Dorsolateral prefrontal cortex (tissue), 122 donors: ENCODE measurements at places on chromosomes 13 and 19.

- DNase-seq = peak; percentile 78
These were observed at the start of gene TPM4 for GRCh38 chr19:16076154-16076957. TPM4 (plus strand) TSS chr19:16076495; CDS start chr19:16076566, 71 bp downstream.

DNA sequence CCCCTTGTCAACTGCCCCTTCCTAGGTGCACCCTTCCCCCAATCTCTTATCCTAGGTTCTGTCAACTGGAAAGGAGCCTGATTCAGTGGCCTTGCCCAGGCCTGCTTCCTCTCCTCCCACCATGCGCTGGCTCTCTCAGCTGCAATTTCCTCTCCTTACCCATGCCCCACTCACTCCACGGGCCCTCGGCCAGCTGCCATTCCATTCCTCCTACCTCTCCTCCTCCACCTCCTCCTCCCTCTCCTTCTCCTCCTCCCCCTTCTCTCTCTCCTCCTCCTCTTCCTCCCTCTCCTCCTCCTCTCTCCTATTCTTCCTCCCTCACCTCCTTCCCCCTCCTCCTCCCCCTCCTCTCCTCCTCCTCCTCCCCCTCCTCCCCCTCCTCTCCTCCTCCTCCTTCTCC, 9.6 kb upstream of the TIMM44 start:
- DNase-seq = no peak

DNA sequence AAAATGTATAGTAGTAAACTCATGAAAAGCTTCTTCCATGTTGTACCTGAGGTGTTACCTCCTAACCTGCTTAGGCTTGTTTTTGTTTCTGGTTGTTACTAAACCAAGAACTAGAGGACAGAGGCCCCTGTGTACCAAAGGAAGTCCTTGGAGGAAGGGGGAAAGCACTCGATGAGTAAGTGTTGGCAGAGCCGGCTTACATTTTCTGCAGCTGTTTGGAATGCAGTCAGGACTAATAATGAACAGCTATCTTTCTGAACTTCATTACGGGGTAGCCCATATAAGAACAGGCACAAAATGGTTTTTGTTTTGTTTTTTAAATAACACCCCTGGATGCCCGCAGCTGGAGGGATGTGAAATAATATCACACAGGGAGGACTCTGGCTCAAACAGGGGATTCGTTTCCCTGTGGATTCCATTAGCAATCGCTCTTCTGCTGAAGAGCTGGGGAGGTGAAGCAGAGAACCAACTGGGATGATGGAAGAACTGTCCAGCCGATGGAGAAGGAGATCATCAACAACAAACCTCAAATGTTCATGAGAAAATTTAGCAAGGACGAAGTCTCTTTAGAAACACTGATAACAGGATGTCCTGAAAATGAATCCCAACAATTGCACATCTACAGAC, 214.2 kb upstream of the MAB21L1 start:
- no peak for DNase-seq

DNA sequence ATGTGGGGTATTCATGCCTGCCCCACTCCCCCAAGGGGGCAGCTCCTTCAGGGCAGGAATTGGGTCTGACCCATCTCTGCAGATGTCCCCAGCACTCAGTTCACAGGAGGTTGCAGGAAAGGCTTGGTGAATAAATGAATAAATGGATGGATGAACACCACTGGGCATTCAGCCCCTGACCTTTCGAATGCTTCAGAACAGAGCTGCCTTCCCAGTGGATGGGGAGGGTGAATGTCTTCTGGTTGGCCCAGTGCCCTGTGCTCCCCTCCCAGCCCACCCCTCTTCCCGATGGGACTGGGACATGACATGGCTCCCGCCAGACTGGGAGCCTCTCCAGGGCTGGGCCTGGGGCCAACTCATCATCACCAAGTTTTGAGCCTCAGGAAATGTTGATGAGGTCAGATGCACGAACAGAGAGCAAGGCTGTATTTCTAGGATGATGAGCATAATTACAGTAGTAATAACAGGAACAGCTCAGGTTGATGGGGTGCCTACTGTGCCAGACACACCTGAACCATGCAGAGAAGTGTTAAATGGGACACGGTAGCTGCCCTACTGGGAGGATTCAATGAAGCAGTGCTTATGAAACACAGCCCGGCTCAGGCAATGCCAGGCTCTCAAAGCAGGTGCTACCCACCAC, 25.7 kb downstream of the VRK3 start:
- peak; percentile 44 for DNase-seq

DNA sequence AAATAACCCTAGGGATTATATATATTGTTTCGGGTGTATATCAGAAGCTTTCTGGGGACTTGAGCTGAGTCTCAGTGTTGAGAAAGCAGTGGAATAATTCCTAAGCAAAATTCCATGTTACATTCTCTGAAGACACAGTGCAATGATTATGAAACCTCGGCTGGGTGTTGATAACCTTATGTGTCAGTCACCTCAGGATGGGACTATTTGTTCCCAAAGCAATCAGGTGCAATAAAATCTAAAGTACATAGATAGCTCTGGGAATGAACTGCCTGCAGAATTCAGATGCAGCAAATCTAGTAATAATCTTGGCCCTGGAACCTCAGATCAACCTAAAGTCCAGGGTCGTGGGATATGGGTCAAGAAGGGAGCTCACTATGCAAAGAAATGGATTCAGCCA, 53.0 kb downstream of the EDNRB start:
- DNase-seq = no peak

DNA sequence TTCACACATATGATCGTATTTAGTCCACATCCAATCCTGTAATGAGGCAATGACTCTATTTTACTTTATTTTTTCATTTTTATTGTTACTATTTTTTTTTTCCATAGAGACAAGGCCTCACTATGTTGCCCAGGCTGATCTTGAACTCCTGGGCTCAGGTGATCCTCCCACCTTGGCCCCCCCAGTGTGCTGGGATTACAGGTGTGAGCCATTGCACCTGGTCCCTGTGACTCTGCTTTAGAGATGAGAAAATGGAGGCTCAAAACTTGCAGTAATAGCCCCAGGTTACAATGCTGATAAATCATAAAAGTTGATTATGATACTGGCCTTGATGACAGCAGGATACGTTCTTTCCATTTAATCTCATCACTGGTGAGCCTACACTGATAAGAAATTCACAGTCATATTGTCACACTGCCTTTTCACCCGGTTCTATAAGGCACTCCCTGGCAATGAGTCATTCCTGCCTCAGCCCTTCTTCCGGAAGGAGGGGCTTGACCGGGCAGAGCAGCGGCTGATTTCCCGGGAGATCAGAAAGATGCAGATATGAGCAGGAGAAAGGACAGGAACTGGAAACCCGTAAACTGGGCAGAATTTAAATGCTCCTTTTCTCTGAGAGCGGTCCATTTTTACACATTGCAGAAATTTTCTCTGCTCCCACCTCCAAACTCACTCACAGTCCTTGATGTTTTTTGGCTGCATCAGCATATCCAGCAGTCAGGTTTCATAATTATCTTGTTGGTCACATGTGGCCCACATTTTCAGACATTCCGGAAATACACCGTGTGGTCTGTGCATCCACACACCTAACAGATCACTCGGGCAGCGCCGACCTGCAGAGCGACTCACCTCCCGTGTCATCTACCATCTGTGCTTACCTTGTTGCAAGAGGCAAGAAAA, 616.4 kb downstream of the EFNB2 start:
- no peak for DNase-seq

- DNase-seq = no peak
These were observed 14.5 kb downstream of the ZNF708 start for GRCh38 chr19:21314676-21315075.

DNA sequence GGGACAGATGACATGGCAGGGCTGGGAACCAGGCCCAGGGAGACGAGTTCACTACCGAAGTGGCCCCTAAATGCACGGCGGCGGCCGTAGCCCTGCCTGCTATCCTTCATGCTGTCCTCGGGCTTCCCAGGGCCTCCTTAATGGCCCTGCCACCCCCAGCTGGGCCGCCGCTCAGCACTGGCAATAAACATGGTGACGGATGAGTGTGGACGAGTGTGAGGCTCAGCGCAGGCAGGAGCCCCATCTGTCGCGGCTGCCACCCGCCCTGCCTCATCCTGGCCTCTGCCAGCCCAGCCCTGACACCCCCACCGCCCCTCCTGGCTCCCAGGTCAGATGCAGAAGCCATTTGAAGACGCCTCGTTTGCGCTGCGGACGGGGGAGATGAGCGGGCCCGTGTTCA, 13.6 kb downstream of the PIN1 start:
- DNase-seq = no peak

- no peak for DNase-seq
These were observed 6.8 kb downstream of the ANO8 start for GRCh38 chr19:17327654-17328516.

DNA sequence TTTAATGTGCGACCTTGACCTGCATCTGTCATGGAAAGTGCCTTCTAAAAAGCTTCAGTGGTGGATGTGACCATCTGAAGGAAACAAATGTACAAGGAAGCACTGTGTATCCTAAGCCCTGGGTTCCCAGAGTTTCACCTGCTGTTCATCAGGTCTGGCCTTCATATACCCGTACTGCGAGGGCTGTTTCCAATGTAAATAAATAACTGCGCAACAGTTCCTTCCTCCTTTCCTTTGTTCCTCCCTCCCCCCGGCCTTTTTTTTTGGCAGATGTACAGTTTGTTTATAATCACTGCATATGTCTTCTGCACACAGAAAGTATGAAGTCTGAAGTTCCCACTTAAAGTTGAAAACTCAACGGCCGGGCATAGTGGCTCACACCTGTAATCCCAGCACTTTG, 5.2 kb downstream of the FAAP24 start:
- no peak for DNase-seq

GRCh38 chr19:28612275-28612769, 600.6 kb downstream of the UQCRFS1 start:
- DNase-seq = no peak

GRCh38 chr13:109243311-109243951, 543.0 kb downstream of the IRS2 start:
- no peak for DNase-seq

- DNase-seq = no peak
These were observed 23.0 kb downstream of the GTF2F2 start for GRCh38 chr13:45143346-45143751.

GRCh38 chr19:14006766-14007562, 844 bp upstream of the RFX1 start:
- DNase-seq = no peak

DNA sequence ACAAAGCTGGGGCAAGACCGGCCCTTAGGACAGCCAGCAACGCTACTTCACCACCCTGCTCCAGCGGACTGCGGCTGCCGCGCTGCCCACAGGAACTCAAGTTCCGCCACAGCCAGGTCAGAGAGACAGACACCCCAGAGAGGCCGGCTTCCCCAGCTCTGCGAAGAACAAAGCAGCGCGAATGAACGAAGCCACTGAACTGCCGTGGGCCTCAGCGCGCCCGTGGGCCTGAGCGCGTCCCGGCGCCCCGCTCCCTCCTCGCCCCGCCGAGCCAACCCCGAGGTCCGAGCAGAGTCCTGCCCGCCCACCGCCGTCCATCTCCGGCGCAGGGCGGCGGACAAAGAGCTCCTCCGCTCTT, 158.4 kb downstream of the RNF17 start:
- no peak for DNase-seq

DNA sequence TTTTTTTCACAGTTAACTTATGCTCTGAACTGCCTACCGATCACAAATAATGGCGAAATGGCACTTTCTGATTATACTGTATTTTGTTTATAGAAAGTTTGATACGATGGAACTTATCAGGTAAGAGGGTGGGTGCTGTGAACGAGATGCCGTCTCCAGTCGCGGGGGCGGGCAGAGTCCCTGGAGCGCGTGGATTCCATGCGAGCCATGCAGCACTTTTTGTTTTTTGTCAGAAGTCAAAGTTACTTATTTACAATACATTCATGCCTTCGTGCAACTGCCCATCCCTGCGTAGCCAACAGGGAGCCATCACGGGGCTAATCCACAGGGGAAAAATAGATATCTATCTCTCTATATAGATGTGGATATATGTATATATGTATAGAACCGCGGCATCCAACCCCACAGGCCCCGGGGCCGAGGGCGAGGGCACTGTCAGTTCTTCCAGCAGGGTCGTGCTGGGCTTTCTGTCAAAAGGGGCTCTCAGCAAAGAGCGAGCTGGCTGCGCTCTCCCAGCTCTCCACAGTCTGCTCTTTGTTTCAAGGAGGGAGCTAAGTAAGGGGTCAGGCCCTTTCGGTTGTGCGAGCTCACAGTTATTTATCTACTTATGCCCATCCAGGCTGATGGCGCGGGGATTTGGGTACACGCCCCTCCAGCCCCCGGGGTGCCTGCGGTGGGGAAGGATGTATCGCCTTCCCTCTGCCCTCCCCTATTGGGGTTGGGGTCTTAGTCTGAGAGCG, 3.4 kb downstream of the SLITRK1 start:
- peak; percentile 58 for DNase-seq

DNA sequence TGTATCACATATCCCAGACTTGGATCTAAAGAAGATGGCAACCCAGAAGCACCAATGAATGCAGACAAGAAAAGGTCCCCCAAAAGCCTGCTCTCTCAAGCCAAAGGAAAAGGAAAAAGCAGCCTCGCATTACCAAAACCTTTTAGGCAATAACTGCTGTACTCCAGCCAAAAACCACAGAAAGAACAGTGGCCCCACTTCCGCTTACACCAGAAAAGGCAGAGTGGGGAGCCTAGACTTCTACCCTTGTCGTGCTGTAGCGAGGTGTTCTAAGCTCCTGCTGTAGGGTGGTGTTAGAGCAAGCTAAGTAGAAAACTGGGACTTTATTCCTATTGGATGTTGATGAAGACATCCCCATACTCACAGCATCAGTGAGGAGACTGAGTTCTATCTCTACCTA, 244.0 kb upstream of the RXFP2 start:
- no peak for DNase-seq

GRCh38 chr19:45110851-45111266, 17.9 kb downstream of the PPP1R37 start:
- no peak for DNase-seq

GRCh38 chr13:36925603-36926002, 5.6 kb upstream of the SMAD9 start:
- no peak for DNase-seq

GRCh38 chr19:4342314-4342614, 1.1 kb upstream of the MPND start:
- DNase-seq = no peak

DNA sequence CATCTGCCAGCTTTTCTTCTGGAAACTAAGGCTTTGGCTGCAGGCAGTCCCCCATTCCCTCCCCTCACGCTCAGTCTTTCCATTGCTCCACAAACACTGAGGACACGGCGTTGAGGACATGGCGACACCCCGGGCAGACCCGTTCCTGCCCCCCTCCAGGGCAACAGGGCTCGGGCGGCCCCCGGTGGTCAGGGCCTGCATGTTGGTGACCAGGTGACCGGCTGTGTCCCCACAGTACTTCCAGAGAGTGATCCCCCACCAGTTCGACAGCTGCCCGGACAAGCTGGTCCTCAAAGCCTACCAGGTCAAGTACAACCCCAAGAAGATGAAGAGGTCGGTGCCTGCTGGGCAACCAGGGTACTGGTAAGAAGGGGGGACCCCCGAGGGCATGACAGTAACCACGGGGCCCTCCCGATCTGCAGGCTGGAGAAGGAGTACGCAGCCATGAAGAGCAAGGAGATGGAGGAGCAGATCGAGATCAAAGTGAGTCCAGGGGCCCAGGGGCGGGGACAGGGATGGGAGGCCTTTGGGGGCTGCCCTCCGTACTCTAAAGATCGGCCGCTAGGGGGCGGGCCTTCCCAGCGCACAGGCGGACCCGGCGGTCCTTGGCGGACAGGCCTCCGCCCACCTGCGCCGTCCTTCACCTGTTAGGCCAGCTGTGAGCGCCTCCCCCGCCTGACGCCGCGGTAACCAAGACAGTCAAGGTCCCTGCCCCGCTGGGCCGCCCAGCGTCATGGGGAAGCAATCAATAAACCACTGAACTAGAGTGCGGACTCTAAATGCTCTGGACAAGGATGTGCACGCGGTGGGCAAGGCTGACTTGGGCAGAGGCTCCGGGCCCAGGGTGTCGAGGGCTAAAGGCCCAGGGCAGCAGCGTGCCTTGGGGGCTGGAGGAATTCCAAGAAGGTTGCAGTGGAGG, 21.1 kb downstream of the PRR36 start:
- peak; percentile 74 for DNase-seq

- no peak for DNase-seq
These were observed 73.6 kb downstream of the ATP7B start for GRCh38 chr13:51937320-51938290.
